ENCODE measurements at places on chromosomes 12 and 14. TPM values are rescaled to one million over a fixed set of nuclear protein-coding genes. Genes with fewer than 3 reads are reported as not detected.

GRCh38 chr12:49448858-49449257 lies 81.6 kb downstream of the SPATS2 start:
- no peak for DNase-seq
- H3K4me1 ChIP-seq = no peaks in the 10 kb centered on the region
- H3K27ac ChIP-seq = no peak overlapping the region
- no peak overlapping the region for H3K4me3 ChIP-seq
- H3K36me3 ChIP-seq = no peaks in the 10 kb centered on the region

DNA sequence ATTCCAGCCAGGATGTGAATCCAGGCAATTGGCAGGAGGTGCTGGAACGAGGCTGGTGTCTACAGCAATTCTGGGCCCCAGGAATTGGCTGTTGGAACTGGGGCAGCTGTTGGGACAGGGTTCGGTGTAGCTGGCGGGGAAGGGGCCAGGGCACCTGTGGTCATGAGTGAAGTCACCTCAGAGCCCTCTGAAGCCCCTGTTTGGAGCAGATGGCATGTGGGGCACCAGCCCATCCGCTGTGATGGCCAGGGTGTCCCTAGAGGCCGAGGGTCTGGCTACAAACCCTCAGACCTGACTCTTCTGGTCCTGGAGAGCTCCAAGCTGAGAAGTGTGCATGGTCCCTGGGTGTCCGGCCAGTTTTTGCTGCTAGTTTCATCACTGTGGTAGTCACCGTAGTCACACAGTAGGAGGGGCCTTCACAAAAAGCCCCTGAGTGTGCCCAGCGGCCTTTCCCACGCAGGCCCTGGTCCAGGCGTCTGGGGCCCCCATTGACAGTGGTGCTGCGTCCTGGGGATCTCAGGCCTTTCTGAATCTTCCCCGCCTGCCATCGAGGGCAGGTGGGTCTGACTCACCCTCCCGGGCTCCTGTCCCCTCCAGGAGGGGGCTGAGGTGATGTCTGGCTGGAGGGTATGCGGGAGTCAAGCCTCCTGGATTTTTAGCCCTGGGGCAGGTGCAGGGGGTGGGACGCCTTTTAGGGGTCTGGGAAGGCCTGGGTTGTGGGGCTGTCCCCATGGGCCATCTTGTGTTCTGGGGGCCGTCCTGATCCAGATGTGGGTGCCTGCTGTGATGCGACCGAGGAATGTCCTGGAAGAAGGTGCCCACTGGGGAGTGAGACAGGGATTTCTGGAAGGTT lies 368.0 kb downstream of the TMEM121 start:
- H3K27me3 ChIP-seq = no peaks in the 10 kb centered on the region
- no peak for DNase-seq
- no peaks in the 10 kb centered on the region for H3K4me1 ChIP-seq
- H3K27ac ChIP-seq = no peak overlapping the region

DNA sequence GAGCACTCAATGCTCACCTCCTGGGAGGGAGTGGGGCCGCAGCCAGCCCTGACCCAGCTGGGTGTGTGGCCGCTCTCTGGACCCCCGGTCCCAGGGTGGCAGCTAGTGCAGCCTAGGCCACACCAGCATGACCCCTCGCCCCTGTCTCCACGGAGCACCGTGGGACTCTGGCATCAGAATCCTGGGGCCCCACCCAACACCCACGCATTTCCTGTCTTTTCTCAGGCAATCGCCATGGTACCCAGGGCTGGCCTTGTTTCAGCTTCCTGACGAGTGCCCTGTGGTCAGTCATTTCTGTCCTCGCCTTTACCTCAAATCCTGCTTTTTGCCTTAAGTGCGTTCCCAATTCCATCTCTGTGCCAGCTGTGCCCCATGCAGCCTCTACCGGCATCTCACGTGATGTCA lies 15.9 kb downstream of the PACS2 start:
- DNase-seq = no peak
- H3K4me3 ChIP-seq = no peak overlapping the region
- H3K27ac ChIP-seq = no peak overlapping the region
- H3K4me1 ChIP-seq = peaks cover 56% of the 10 kb centered on the region
- no peaks in the 10 kb centered on the region for H3K27me3 ChIP-seq

- no peak overlapping the region for H3K4me3 ChIP-seq
- H3K36me3 ChIP-seq = no peaks in the 10 kb centered on the region
- no peaks in the 10 kb centered on the region for H3K27me3 ChIP-seq
- no peak for DNase-seq
- no peaks in the 10 kb centered on the region for H3K4me1 ChIP-seq
Observed at GRCh38 chr14:97490521-97491070, 693.4 kb downstream of the VRK1 start.

GRCh38 chr14:64736271-64737169 lies 32.3 kb downstream of the PLEKHG3 start:
- no peaks in the 10 kb centered on the region for H3K4me1 ChIP-seq
- no peak overlapping the region for H3K27ac ChIP-seq
- H3K4me3 ChIP-seq = no peak overlapping the region
- H3K36me3 ChIP-seq = peaks cover 34% of the 10 kb centered on the region

GRCh38 chr12:94289461-94290312 lies 141.3 kb downstream of the PLXNC1 start:
- no peaks in the 10 kb centered on the region for H3K27me3 ChIP-seq
- no peaks in the 10 kb centered on the region for H3K36me3 ChIP-seq
- H3K4me3 ChIP-seq = no peak overlapping the region

- no peak overlapping the region for H3K27ac ChIP-seq
- H3K4me1 ChIP-seq = peaks cover 88% of the 10 kb centered on the region
- H3K4me3 ChIP-seq = no peak overlapping the region
- H3K36me3 ChIP-seq = no peaks in the 10 kb centered on the region
- no peaks in the 10 kb centered on the region for H3K27me3 ChIP-seq
Observed at GRCh38 chr14:99597911-99598600, 6.0 kb downstream of the CCDC85C start.

DNA sequence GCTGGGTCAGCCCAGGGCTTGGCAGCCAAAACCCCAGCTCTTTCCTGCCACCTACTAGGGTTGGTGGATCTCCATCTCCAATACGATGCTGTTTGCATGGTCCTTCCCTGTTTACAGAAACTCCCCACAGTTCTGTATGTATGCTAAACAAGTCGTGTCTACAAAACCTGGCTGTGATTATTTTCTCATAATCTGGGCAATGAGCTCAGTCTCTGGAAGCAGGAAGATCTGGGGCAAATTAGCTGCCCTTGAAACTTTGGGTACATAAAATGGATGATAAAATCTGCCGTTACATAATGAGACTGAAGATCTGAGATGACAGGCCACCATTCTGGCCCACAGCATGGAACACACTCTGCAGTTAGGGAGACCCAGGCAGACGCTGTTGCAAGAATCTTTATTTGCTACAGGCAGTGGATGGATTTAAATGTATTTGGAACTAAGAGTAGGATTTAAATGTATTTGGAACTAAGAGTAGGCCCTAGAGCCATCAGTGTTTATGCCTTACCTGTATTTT lies 31.7 kb downstream of the ACADS start:
- peaks cover 17% of the 10 kb centered on the region for H3K36me3 ChIP-seq
- DNase-seq = peak; percentile 50
- no peaks in the 10 kb centered on the region for H3K4me1 ChIP-seq

DNA sequence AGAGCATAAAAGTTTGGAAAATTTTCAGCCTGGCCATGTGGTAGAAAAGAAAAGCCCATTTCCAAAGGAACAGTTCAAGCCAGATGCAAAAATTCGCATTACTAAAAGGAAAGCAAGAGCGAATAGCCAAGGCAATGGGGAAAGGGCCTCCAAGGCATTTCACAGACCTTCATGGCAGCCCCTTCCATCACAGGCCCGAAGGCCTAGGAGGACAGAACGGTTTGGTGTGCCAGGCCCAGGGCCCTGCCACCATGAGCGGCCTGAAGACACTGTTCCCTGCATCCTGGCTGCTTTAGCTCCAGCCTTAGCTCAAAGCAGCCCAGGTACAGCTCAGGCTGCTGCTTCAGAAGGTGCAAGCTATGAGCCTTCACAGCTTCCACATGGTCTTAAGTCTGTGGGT lies 243.5 kb downstream of the PCNX1 start:
- no peaks in the 10 kb centered on the region for H3K4me1 ChIP-seq
- DNase-seq = no peak
- no peak overlapping the region for H3K27ac ChIP-seq
- no peaks in the 10 kb centered on the region for H3K36me3 ChIP-seq
- no peak overlapping the region for H3K4me3 ChIP-seq

DNA sequence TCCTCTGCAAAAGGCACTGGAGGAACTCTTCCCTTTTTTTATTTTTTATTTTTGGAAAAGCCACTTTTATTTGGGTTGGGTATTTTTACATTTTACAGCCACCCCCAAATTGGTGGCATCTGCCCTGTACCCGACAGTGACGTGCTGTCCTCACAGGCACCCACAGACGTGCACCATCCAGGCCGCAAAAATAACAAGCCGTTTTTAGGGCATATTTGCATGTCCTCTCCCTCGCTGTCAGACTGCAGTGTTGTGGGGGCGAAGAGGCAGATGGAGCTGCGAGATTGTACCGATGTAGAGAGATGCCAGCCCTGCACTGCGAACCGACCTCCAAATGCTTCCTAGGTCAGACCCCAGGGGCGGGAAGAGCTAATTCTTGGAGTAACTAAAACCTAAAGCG lies 12.2 kb downstream of the JDP2 start:
- no peaks in the 10 kb centered on the region for H3K4me1 ChIP-seq
- DNase-seq = no peak
- peaks cover 62% of the 10 kb centered on the region for H3K36me3 ChIP-seq
- no peaks in the 10 kb centered on the region for H3K27me3 ChIP-seq
- no peak overlapping the region for H3K4me3 ChIP-seq

- no peak for DNase-seq
- H3K36me3 ChIP-seq = no peaks in the 10 kb centered on the region
- H3K4me1 ChIP-seq = no peaks in the 10 kb centered on the region
- no peaks in the 10 kb centered on the region for H3K27me3 ChIP-seq
- no peak within 1 kb of the TSS for H3K4me3 ChIP-seq
- no peak within 1 kb of the TSS for H3K27ac ChIP-seq
Observed at GRCh38 chr14:74875941-74876913, at the start of gene PROX2. TSS of gene PROX2 (minus strand) at chr14:74876145. CDS start at chr14:74863834, 12,311 bp downstream.

DNA sequence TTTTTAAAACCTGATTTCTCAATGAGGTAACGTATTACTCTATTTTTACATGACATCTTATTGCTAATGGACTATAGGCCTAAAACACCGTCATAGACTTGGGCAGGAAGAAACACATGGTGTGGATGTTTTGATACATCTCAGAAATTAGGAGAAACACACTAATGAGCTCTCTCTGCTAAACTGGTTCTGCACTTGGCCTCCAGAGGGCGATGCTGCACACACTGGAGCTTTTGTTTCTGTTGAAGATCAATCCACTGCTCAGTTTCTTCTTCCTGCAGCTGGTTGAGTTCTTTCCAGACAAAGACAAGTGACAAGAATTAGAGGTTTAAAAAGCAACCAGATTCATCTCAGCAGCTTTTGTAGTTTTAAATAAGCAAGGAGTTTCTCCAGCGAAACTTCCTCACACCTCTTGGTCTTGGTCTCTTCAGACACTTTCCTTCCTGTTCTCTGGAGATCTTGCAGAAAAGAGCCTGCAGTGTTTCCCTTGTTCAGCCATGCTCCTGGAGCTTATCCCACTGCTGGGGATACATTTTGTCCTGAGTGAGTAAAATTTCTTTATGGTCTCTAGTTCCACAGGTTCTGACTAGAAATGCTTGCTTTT lies 178.5 kb upstream of the OR4E1 start:
- no peaks in the 10 kb centered on the region for H3K27me3 ChIP-seq
- no peak overlapping the region for H3K27ac ChIP-seq
- no peaks in the 10 kb centered on the region for H3K36me3 ChIP-seq

DNA sequence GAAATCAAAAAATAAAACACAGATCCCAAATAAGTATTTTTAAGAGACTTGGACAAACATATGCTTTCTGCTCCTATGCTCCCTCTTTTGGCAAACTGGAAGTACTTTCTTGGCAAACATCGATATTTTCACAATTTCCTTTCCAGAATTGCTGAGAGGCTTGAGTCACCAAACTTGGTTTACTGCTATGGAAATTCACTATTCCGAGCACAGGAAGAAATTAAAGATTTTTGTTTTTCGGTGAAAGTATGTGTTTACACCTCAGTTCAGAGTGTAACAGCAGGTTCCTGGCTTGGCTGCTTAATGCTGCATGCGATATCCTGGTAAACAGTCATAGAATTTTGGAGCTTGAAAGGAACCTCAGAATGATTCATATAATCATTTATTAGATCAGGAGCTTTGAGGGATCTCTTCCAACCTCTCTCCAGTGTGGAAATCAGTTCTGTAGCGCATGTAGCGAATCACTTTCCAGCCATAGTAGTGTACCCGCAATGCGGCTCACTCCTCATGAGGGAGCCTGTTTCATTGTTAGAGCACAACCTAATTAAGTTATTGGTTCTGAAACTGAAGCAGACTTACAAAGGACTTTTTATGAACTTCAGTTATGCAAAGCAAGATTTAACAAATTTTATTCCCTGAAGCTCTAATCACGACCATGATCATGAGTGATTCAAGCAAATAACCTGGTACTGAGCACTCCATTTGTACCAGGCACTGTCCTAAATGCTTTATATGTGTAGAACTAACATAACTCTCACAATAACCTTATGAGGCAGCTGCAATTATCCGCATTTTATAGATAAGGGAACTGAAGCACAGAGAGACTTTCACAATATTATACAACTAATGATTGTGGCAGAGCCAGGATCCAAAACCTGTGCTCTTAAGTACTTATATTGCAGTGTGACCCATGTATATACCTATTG lies 56.4 kb upstream of the ATP2A2 start:
- no peaks in the 10 kb centered on the region for H3K27me3 ChIP-seq
- peak overlapping the region; percentile 73 for H3K27ac ChIP-seq
- peak overlapping the region; percentile 18 for H3K4me3 ChIP-seq
- H3K36me3 ChIP-seq = peaks cover 9% of the 10 kb centered on the region

GRCh38 chr12:124788936-124789555 lies 74.6 kb downstream of the SCARB1 start:
- H3K27me3 ChIP-seq = no peaks in the 10 kb centered on the region
- no peaks in the 10 kb centered on the region for H3K4me1 ChIP-seq
- H3K27ac ChIP-seq = no peak overlapping the region
- DNase-seq = no peak
- peaks cover 4% of the 10 kb centered on the region for H3K36me3 ChIP-seq

GRCh38 chr12:12182703-12183365 lies 84.0 kb downstream of the LRP6 start:
- H3K27ac ChIP-seq = peak overlapping the region; percentile 79
- no peaks in the 10 kb centered on the region for H3K27me3 ChIP-seq

DNA sequence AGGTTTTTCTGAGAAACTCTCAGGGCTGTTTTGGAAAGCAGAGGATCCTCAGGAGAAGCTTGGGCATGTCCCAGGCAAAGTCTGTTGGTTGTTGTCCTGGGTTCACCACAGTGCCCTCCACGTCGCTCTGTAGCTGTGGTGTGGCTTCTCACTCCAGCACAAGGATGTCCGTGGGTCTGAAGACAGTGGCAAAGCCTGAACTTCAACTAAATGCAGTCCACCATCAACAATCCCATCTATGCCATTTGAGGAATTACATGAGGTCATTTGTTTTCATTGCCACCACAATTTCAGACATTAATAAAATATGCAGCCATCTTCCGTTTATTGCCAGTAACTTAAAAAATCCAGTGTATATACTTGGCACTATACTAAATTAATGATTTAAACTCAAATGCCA lies 272.1 kb downstream of the LRIG3 start:
- DNase-seq = no peak
- no peaks in the 10 kb centered on the region for H3K27me3 ChIP-seq
- H3K27ac ChIP-seq = no peak overlapping the region
- H3K4me1 ChIP-seq = no peaks in the 10 kb centered on the region

GRCh38 chr12:74644681-74645080 lies 107.0 kb downstream of the ATXN7L3B start:
- no peaks in the 10 kb centered on the region for H3K4me1 ChIP-seq
- no peak overlapping the region for H3K27ac ChIP-seq
- no peak for DNase-seq
- H3K27me3 ChIP-seq = no peaks in the 10 kb centered on the region
- H3K36me3 ChIP-seq = no peaks in the 10 kb centered on the region

The ERBB3 gene
- polyA plus RNA-seq = 1.4 TPM

The TSPAN19 gene
- 0.05 TPM for polyA plus RNA-seq

The KRT6B gene
- not detected for polyA plus RNA-seq

The PLEKHH1 gene
- 1.6 TPM for polyA plus RNA-seq

The KIF26A gene
- 1.4 TPM for polyA plus RNA-seq

The APOLD1 gene
- 1.7 TPM for polyA plus RNA-seq

The TBX3 gene
- polyA plus RNA-seq = 10.2 TPM

All from SK-N-SH (cell line).